Pancreas (tissue), 10 donors: ENCODE measurements at places on chromosomes 6 and 20. TPM values are rescaled to one million over a fixed set of nuclear protein-coding genes. Genes with fewer than 3 reads are reported as not detected.
A peak's percentile ranks its signal among the peaks of the same experiment; 100 is the strongest.

- DNase-seq: no peak
Observed at GRCh38 chr6:33770833-33771145, 18.1 kb downstream of the LEMD2 start.

GRCh38 chr6:4029687-4030086, 49.2 kb downstream of the FAM217A start:
- DNase-seq: no peak

- DNase-seq: no peak
Observed at GRCh38 chr6:19839788-19840187, 2.6 kb downstream of the ID4 start.

DNA sequence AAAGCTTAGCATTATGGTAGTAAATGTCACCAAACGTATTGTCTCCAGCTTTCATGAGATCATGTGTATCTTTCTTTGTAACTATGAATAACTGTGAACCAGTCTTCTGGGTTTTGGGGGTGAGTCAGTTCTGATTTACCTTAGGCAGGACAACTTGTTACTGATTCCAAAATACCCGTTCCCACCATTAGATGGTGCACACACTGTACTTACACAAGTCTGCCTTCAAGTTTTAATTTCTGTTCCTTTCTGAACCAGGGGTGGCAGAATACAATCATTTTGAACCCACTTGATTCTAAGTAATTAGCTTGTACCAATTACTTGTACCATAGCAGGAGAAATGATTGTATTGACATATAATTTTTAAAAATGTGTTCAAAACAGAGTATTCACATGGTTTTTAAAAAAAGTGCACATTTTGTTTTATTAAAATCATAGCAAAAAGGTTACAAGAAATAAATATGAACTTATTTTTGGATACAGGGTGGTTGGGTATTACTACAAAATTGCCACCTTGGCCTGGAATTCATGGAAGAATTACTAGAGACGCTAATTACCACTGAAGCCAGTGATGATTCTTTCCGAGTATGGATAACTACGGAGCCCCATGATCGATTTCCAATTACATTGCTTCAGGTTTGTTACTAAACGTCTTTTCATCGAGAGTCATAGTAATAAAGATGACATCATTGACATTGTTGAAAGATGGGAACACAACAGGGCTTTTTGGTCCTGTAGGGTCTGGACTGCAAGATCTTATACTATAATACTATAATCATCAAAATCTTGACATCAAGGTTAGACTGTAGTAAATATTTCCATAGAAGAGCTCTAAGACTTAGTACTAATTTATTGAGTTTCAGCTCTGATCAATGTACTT, 75.2 kb upstream of the GLP1R start:
- peak; percentile 20 for DNase-seq

DNA sequence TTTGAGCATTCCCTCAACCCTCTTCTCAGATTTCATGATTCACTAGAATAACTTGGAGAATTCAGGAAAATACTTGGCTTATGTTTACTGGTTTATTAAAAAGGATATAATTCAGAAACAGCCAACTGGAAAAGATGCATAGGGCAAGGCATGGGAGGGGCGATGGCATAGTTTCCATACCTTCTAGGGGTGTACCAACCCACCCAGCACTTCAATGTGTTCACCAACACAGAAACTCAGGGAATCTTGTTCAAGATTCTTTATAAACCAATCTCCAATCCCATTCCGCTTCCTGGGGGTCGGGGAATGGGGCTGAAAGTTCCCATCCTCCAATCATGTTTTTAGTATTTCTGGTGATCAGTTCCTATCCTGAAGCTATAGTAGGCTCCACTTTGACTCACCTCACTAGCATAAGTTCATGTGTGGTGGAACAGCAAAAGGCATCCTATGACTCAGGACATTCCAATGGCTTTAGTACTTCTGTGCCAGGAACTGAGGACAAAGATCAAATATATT, 164.4 kb downstream of the SIM1 start:
- no peak for DNase-seq

Gene CTCFL
- total RNA-seq: not detected

DNA sequence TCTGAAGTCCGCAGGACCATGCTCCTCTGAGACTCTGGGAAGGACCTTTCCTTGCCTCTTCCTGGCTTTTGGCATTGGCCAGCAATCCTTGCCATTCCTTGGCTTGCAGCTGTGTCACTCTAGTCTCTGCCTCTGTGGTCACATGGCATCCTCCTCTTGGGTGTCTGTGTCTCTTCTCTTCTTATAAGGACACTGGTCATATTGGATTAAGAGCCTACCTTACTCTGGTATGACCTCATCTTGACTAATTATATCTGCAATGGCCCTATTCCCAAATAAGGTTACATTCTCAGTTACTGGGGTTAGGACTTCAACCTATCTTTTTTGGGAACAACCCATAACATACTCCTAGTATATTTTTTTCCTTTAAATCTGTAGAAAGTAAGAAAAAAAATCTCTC, 49.9 kb upstream of the GTSF1L start:
- no peak for DNase-seq

GRCh38 chr20:50499938-50500337, 10.2 kb upstream of the PTPN1 start:
- no peak for DNase-seq

- DNase-seq: no peak
Observed at GRCh38 chr6:169651498-169651897, 50.3 kb downstream of the WDR27 start.

DNA sequence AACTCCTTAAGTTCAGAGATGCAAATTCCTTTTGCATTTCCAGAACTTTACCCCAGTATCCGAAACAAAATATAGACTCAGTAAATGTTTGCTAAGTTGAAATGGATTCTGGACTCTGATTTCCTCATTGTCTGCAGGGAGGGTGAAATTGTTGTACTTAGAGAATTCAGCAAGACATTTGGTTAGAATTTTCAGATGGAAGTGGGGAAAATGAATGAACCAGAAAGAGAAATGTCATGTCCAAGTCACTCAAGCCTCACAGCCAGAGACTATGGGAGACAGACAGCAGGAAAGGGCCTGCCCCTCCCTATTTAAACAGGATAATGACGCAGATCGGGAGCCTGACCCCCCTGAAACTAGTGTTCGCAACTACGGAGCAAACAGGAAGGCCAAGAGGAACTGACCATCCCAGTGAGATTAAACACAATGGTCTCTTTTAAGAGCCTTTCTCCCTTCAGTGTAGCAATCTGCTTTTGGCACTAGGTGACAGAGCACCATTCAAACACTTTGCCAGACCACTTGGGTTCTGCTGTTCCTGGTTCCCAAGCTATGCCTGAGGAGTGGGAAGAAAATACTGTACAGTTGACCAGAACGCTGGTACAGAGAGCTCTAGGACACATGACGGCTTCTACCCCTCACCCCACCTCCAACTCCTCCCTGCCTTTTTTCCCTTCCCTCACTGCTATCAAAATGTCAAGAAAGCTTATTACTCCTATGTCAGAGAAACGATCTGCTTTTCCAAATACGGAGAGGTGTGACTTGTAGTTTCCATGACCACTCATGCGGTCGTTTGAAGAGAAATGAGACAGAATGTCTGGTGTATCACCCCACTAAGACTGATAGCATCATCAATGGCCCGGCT, 13.7 kb downstream of the NEDD9 start:
- DNase-seq: no peak

Gene CEP250
- total RNA-seq: 10.7 TPM

DNA sequence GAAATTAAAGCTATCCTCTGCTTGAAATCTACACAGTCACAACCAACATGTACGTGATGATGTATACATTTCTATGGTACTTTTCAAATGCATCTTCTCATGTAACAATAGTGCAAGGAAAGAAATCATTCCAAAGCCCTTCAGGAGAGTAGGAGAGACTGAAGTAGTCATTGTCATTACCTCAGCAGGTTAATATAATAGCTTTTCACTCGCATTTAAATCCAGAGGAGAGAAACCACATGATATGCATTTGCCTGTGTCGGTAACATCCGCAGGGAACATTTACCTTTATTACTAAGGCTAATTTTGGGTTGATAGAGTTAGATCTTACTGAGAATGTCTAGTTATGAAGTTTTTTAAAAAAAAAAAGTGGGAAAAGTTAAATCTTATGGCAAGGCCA, 186.6 kb upstream of the DTNBP1 start:
- no peak for DNase-seq

Gene ARMH2
- total RNA-seq: not detected

- DNase-seq: no peak
Observed at GRCh38 chr6:3311826-3312225, 53.1 kb downstream of the PSMG4 start.

DNA sequence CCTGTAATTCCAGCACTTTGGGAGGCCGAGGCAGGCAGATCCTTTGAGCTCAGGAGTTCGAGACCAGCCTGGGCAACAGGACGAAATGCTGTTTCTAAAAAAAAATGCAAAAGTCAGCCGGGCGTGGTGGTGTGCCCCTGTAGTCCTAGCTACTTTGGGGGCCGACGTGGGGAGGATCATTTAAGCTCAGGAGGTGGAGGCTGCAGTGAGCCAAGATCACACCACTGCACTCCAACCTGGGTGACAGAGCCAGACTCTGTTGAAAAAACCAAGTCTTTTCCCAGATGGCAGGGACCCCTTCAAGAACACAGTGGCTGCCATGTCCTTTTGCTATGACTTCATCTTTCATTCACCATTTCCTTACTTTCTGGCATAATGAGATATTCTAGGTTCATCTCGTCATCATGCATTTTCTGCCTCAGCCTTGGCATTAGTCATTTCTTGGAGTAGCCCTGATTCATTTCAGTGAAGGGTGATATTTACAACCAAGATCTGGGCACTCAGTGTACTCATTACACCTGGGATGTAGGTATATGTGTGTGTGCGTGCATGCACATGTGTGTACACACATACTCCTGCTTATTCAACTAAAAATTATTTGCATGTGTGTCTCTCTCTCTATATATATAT, 61.4 kb upstream of the TOX2 start:
- no peak for DNase-seq

DNA sequence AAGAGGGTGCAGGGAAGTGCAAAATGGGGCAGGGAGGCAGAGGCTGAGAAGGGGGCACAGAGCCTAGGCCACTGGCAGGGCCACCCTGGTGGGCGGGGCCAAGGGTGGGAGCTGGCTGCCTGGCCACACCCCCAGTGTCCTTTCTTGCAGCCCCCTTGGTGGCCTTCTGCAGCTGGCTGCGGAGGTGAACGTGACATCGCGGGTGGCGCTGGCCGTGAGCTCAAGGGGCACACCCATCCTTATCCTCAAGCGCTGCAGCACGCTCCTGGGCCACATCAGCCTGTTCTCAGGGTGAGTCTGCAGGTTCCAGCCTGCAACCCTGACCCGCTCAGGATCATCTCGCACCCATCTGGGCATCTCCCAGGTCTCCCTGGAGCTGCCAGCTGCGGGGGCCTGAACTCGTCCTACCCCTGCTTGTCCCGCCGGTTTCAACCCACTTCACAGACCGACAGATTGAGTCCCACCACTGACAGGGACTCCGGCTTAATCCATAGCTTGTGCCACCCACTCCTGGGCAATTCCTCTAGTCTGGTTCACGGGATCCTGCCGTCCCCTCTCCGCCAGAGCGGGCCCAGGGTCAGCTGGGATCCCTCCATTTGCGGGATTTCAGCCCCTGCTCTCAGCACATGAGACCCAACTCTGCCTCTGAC, 6.2 kb downstream of the BPIFB3 start:
- DNase-seq: no peak

DNA sequence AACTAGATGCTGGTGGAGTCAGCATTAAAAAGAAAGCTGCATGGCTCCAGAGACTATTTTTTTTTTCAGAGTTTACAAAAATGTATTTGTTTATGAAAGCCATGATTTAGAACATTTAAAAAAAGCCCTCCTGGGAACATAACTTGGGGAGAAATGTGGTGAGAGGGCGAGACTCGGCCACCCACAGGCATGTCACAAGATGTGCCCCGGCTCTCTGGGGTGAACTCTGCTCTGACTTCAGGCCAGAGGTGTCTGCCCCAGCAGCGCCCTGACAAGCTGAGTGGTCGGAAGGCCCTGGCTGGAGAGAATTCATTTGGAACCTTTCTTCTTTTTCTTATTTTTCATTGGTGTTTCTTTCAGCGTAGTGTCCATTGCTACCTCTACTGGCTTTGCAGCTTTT, 21.7 kb upstream of the RFPL4B start:
- DNase-seq: no peak

GRCh38 chr6:32796848-32797776, 19.7 kb downstream of the HLA-DOB start:
- peak; percentile 52 for DNase-seq

Gene RNF144B
- 6.7 TPM for total RNA-seq

Gene SLC17A3
- total RNA-seq: not detected

Gene C6orf141
- total RNA-seq: 2.4 TPM

DNA sequence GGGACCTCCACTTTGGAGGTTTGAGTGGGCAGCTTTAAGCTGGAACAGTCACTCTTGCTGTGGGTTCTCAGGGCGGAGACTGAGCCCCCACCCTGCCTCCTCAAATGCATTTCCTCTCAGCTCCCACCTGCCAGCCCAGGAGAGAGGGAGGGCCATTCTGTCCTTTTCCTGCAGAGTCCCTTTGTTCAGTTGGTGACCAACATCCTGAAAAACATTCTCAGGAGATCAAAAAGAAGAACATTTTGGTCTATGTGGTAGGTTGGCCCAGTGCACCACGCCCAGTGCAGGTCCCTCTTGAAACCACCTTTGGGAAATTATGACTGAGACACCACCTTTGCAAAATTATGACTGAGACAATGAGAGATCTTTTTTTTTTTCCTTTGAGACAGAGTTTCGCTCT, 13.4 kb downstream of the SLC52A3 start:
- no peak for DNase-seq

- no peak for DNase-seq
Observed at GRCh38 chr20:16346956-16347355, 226.3 kb downstream of the KIF16B start.

GRCh38 chr6:703552-703951, 10.6 kb upstream of the EXOC2 start:
- no peak for DNase-seq
